Left lobe of liver (tissue), 2 donors: ENCODE measurements at places on chromosomes 6 and 20. TPM values are rescaled to one million over a fixed set of nuclear protein-coding genes. Genes with fewer than 3 reads are reported as not detected.

GRCh38 chr6:156727715-156728385, 49.3 kb upstream of the ARID1B start:
- no peak for DNase-seq

DNA sequence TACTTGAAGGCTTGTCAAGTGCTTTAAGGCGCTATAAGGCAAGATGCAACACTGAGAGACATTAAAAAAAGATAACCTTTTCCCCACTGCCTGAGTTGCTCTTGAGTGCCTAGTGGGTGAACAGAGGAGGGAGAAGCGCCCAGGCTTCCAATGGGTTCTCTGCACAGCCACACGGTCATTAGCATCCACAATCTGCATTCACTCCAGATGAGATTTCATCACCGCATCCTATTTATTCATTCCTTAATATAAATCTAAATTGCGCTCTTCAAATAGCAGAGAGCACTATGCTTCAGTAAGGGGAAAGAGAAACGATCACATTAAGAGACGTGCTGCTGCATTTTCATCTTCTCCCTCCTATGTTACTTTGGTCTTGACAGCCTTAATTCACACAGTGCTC, 219.2 kb downstream of the ATXN1 start:
- no peak for DNase-seq

- no peak for DNase-seq
Measured at GRCh38 chr6:157966589-157966977, 15.1 kb upstream of the SYNJ2 start.

Gene CDC5L
- 10.2 TPM for total RNA-seq
